T-helper 2 cell (primary cell): ENCODE measurements at places on chromosomes 13 and 19.

DNA sequence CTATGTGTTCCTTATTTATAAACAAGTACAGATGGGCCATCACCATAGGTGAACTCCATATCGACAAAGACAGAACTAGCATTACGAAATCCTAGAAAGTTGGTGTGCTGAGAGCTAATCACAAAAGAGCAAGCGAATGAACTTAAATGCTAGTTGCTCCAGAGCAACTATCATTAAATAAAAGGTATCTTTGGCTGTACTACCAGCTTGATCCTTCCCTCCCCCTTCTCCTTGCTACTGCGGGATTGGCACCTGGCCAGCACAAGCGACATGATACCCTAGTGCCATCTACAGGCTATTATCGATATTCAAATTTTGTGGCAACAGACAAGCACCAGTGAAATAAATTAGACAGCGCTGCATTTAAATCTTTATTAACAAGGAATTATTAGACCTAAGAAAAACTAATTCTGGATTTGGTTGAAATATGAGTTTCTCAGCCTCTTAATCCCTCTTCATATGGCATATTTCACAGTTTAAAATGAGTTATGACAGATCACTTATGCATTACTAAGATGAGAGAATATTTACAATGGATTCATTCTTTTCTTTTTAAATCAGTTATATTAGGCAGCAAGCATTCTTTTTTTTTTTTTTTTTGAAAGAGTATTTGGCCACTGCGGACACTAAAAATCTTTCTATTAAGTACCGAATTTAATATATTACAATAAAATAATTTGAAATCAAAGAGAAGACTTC, 5.8 kb downstream of the PCDH9 start:
- no peak for DNase-seq

DNA sequence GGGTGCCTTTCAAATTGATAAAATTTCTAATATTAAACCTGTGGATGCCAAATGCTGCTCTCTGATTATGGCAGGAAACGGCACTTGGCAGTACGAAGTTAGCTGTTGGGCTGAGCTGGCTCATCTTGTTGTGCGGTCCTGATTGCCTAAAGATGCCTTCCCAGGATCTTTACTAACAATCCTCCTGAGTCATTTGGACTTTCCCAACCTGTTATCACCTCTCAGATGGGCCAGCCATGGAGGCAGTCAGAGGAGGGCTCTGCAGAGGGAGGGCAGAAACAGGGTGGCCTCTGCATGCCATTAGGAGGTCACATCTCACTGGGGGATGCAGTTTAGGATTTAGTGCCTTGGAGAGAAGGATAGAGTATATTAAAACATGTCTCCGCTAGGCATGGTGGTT, 27.3 kb downstream of the ALOX5AP start:
- no peak for DNase-seq

DNA sequence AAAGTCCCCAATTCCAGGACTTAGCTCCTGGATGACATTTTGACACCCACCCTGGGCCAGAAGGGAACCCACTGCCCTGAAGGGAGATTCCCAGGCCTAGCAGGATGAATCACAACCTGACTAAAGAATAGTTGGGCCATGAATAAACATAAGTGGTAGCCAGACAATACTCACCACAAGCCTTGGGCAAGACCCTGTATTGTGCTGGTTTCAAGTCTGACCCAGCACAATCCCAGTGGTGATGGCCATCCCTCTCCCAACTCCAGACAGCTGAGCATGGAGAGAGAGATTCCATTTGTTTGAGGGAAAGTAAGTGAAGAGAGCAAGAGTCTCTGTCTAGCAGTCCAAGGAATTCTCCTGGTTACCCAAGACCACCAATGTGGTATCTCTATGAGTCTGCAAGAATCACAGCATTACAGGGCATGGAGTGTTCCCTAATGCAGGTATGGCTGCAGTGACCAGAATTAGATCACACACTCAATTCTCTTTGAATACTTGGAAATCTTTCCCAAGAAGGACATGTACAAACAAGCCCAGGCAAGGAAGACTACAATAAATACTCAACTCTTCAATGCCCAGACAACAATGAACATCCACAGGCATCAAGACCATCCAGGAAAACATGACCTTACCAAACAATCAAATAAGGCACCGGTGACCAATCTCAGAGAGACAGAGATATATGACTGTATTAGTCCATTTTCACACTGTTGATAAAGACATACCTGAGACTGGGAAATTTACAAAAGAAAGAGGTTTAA, 158.0 kb downstream of the VWA8 start:
- DNase-seq = no peak

GRCh38 chr13:67094952-67095351, 135.2 kb downstream of the PCDH9 start:
- DNase-seq = no peak

GRCh38 chr19:57566396-57567265, 7.0 kb upstream of the ZNF550 start:
- no peak for DNase-seq

- DNase-seq = no peak
These were observed 73.2 kb upstream of the MCF2L start for GRCh38 chr13:112895521-112896465.

DNA sequence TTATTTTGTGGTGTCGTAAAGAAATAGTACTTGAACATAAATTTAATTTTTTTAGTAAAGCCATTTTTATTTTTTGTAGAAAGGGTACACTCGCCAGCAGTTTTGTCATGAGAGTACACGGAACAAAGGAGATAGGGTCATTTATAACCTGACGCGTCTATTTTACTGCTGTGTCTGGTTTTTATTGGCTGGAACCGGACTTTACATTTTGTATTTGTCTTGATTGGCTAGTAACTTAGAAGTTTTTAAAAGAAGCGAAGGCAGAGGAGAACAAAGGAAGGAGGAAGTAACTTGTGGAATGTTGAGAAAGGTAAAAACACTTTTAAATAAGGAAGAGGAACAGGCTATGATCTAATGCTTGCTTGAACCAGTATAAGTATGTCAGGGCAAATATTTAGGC, 43.5 kb downstream of the TRPM4 start:
- DNase-seq = no peak

DNA sequence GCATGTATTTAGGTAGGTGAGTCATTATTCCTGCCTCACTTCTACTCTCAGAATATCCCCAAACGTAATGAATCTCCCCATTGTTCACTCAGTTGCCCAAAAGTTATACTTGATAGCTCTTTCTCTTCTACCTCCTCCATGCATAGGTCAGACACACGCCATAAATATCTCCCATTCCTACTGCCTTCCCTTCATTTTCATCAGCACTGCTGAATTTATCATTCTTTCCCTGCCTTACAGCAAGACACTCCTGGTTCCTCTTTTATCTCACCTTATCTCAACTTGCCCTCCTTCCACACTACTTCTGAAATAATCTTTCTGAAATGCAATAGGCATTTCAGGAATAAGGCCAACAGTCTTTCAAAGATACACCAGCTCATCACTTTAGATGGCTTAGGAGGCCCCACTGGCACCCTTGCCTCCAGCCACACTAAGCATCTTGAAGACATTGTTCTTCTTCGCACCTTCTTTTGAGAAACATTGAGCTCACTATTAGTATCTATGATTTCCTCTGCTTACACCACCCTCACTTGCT, 333.9 kb downstream of the MYO16 start:
- DNase-seq = no peak

GRCh38 chr19:23699521-23699860, 12.5 kb upstream of the ZNF675 start:
- no peak for DNase-seq

- no peak for DNase-seq
These were observed 109.6 kb downstream of the VWA8 start for GRCh38 chr13:41851351-41851750.

GRCh38 chr13:113863524-113864272, at the start of gene GAS6:
Gene GAS6 (minus strand): TSS chr13:113864076. CDS start chr13:113863920, 156 bp downstream.
- no peak for DNase-seq

GRCh38 chr19:16867211-16867610, 21.6 kb upstream of the F2RL3 start:
- no peak for DNase-seq

GRCh38 chr13:37143911-37144310, 38.4 kb upstream of the CSNK1A1L start:
- DNase-seq = no peak

DNA sequence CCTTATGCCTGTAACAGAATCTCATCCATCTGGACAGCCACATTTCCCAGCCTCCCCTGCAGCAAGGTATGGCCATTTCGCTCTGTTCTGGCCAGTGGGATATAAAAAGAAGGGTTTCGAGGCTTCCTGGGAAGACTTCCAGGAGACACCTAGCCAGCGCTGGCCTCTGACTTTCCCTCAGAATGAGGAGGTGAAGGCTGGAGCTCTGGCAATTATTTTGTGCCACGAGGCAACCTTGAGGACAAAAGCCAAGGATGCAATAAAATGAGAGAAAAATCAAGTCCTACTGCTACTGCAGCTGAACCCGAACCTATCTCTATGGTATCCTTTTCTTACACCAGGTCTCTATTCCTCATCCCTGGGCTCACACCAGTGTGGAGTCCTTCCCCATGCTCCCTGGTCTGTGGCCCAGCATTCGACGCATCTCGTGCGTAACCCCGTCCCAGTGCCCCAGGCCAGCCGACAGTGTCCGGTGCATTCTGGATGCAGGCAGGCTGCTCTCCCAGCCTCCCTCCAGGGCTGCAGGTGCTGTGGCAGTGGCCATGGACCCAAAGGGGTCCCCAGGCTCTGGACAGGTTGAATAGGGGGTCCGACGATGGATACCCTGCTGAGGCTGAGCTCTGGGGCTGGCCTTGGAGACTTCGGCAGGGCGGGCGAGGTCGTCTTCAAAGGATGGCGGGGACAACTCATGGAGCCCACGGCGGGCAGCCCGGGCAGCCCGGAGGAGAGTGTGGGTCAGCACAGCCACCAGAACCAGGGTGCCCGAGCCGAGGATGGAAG, 12.2 kb downstream of the TMEM221 start:
- no peak for DNase-seq

DNA sequence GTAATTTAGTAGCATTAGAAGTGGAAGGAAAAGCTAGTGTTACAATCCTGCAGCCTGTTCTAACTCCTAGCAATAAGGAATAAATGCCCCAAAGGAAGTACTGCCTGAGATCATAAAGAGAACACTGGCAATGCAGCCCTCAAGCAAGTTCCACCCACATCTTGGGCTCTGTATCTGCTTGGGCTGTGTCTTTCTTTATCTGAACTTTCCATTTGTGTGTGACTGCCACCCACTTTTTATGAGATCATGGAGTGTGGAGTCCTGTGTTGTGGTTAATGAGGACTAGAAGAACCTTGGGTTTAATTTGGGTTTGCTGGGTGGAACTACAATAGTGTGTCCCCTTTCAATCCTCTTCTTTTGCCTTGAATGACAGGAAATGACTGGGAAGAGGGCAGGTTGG, 38.2 kb downstream of the RFXAP start:
- DNase-seq = no peak

- DNase-seq = no peak
These were observed 531.9 kb downstream of the KLF12 start for GRCh38 chr13:73602295-73602694.

DNA sequence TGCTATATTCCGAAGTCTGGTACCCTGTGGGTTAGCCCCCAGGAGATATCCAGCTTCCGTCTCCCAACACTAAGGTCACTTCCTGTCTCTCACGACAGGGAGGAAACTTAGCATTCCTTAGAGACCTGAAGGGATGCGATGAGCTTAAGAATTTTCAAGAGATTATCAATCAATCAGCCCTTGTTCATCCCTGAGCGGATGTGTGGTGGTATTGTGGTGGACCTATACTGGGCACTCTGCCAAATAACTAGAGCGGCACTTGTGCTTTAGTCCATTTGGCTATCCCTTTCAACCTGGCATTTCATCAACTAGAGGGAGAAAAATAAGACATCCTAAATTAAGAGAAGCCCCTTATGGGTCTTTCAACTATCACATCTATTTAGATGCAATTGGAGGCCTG, 30.9 kb upstream of the ZNF562 start:
- DNase-seq = no peak

DNA sequence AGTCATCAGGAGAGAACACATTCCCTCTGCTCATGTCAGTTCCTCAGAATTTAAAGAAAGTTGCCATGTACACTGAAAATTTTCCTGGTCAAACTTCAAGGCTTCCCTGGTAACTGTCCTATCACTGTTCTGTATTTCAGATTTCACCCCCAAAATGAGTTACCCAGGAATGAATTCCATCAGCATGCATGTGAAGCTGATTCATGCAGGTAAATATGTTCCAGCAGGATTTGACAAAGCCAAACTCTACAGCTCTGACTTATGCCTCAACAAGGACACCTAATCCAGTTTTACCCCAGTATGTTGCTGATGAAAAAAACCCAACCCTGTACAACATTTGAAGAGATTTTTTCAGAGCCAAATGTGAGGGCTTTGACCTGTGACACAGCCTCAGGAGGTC, 21.5 kb downstream of the LIG4 start:
- no peak for DNase-seq

- no peak for DNase-seq
These were observed 69.2 kb downstream of the CDK8 start for GRCh38 chr13:26323127-26323526.

GRCh38 chr13:61013796-61014195, 401.9 kb downstream of the PCDH20 start:
- DNase-seq = no peak

DNA sequence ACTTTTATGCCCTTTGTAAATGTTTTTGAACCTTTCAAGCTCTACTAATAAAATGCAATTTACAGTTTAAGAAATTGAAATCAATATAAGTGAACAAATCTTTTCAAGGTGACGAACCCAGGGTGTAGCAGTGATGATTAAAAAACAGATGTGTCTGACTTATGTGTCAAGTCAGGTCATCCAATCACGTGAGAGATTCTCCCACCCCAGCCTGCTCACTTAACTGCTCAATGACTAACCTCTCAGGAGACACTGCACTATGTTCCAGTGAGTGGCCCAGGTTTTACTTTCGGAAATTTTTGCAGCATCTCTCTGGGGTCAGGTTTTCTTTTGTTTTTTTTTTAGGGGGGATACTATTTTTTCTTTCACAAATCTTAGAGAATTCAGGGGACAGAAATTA, 60.7 kb downstream of the ZNF429 start:
- no peak for DNase-seq

DNA sequence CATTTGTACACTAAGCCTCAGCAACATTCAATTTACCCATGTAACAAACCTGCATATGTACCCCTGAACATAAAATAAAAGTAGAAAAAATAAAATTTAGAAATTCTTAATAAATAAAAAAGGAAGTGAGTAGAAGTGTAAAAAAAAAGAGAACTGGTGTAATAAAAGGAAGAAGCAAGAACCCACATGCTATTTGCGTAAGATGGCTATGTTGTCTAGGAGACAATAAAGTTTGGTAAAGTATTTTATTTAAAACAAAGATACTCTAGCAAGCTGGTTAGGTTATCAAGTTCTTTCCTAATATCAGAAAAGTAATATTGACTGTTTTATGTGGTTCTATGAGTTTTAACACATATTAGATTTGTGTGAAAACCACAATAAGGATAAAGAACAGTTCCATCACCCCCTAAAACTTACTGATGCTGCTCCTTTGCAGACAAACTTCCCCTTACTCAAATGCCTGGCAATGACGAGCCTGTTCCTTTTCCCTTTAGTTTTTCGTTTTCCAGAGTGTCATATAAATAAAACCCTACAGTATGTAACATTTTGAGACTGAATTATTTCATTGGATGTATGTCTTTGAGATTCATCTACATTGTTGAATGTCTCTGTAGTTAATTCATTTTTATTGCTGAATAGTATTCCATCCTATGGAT, 98.9 kb downstream of the TNFSF13B start:
- DNase-seq = no peak

- no peak for DNase-seq
These were observed 9.7 kb downstream of the R3HDM4 start for GRCh38 chr19:903266-903797.
